NCI-H1417 (cell line): ENCODE measurements at places on chromosomes 7 and 10.

- DNase-seq, result no peak
These were observed 457 bp downstream of the ACADSB start for GRCh38 chr10:123009105-123009820.

DNA sequence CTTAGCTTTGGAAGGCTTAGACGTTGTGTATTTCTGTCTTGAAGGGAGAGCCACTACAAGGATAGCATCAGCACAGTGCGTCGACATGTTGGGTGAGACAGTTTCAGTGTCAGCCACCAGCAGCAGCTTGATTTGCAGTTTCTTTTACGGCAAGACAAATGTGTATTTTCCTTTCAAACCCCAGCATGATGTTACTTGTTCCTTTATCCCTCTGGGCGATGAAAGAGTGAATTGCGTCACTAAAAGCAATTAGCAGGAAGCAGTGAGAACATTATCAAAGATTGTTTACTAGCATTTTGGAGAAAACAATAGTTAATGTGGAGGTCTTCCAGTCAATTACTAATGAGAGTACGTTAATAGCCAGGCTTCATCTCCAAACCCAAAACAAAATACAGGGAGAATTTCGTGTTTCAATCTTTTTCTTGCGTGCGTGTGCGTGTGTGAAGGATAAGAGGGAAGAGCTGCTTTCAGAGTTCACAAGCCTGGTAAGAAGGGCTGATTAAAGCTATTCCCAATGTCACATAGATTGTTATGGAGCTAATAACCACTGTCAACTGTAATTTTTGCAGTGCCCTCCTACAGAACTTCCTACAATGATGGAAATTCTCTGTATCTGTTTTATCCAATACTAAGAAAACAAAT is 157.1 kb upstream of the AOAH start:
- DNase-seq, result no peak

DNA sequence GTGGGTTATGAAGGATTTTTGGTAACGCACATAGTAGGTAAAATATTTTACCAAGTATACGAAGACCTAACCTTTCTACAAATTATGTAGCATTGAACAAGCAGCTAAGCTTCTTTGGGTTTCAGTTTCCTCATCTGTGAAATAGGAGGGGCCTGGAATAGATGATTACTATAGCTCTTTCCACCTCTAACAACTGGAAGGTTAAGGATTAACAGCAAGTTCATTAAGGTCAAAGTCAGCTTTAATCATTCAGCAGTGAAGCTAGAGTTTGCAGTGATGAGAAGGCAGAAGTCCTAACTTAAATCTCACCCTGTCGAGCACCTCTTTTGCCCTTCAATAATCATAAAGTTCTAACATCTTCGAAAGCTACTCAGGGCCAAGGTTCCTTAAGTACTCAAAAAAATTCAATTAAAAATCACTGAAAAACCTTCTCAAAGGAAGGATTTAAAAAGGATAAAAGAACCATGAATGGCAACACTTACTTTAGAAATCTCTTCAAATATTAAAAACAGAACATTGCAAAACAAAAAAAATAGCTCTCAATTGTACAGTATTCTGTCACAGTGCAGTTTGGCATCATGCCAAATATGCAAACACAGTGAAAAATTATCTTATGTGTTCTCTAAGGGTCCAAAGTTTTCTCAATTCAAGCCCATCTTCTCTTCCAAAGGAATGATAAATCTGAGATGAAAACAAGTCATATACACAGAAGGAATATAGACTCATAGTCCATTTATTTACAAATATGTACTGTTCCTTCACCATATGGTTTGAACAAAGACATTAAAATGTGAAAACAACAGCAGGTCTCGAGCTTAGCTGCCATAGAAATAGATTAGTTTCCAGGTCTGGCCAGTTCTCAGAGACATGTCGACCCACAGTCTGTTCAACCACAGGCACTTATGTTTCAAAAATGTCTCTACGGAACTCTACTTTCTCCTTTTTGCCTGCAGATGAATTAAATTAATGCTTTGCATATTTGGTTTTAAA is 152.0 kb upstream of the SLC13A1 start:
- DNase-seq, result no peak

- no peak for DNase-seq
These were observed 13.9 kb downstream of the KLHDC10 start for GRCh38 chr7:130084037-130084875.

DNA sequence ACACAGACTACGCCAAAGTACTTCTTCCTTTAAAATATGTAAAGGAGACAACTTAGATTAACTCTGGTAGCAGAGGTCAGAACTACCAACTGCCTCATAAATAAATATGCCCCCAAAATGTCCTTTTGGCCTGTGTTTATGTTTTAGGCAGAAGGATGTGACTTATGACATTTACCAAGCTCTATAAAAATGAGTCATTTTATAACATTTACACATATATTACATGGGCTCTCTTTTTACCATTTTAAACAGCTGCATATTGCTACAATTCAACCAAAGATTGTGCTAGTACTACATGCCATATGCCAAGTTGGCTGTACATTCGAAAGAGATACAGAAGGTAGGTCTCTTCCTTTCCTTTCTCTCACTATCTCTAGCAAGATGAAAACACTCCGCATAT is 12.4 kb downstream of the ABLIM1 start:
- DNase-seq, result no peak

GRCh38 chr7:738723-739454 is 11.8 kb upstream of the PRKAR1B start:
- no peak for DNase-seq

DNA sequence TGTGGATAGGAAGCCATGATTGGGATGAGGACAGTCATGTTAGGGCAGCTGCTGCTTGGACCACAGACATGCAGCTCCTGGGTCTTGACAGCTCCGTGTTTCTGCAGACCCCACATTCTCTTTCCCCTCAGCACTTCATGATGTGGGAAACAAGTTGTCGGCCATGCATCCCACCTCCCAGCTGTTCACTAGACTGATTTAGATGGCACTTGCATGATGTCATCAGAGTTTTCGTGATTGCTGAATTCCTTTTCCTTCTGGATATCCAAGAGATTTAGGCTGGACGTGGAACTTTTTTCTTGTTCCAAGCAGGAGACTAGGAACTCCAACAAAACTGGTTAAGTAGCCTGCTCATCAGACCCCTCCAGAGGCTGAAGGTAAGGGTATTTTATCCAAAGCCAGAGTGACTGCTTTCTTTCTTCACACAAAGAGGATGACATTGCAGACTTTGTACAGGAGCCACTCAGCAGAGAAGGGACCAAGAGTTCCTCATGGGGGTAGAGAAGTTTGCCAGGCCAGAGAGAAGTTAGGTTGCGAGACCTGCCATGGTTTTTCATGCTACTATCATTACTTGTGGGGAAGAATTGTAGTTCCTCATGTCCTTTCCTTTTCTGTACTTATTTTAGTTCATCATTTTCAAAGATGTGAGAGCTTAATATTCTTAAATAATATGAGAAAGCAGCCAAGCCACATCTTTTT is 117.7 kb upstream of the GJD4 start:
- no peak for DNase-seq

GRCh38 chr7:119341822-119342221 is 931.2 kb upstream of the KCND2 start:
- no peak for DNase-seq

DNA sequence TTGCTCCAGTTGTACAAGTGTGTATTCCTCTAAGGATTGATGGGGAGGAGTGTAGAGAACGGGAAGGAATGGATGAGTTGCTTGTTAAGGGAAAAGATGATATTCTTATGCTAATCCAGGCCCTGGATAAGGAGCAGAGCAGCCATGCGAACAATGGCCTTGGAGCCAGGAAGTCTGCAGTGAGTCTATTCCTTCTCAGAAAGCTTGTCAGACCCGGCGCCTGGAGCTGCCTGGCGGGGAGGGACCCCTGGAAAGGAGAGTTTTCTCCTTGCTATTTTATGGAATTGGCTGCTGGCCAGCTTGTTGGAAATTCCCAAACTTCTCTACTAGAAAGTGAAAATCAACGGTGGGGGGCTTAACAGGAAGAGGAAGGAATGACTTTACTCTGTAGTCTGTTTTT is 89.1 kb downstream of the MMRN2 start:
- DNase-seq, result no peak
